Renal pelvis (tissue), 12 donors: ENCODE measurements at places on chromosomes 12 and 14. TPM values are rescaled to one million over a fixed set of nuclear protein-coding genes. Genes with fewer than 3 reads are reported as not detected.

Gene MYO1H
- polyA plus RNA-seq = 3.9 TPM

Gene CNIH1
- polyA plus RNA-seq = 114 TPM

Gene ARHGAP9
- 3.4 TPM for polyA plus RNA-seq

Gene MMP19
- polyA plus RNA-seq = 0.61 TPM

Gene CLEC2B
- 1.7 TPM for polyA plus RNA-seq
